ENCODE measurements at places on chromosomes 7 and 10.

DNA sequence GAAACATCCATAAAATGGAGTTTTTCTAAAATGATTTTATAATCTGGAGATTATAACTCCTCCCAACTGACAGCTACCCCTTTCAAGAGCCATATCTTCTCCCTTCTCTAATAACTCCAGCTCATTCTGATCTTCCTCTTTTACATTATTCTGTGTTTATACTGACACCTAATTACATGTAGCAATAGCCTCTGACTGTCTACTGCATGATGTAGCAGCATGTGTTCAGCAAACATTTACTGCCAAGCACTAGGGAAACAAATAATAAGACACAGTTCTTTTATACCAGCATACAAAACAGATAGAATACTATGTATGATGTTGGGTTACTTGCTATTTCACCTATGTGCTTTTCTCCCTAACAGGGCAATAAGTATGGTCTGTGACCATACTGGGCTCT is 20.7 kb downstream of the RBM28 start:
- DNase-seq = no peak

- no peak for DNase-seq
These were observed 37.5 kb downstream of the PTN start for GRCh38 chr7:137305901-137306621.

- no peak for DNase-seq
These were observed 10.3 kb downstream of the PNPLA8 start for GRCh38 chr7:108515630-108516029.

DNA sequence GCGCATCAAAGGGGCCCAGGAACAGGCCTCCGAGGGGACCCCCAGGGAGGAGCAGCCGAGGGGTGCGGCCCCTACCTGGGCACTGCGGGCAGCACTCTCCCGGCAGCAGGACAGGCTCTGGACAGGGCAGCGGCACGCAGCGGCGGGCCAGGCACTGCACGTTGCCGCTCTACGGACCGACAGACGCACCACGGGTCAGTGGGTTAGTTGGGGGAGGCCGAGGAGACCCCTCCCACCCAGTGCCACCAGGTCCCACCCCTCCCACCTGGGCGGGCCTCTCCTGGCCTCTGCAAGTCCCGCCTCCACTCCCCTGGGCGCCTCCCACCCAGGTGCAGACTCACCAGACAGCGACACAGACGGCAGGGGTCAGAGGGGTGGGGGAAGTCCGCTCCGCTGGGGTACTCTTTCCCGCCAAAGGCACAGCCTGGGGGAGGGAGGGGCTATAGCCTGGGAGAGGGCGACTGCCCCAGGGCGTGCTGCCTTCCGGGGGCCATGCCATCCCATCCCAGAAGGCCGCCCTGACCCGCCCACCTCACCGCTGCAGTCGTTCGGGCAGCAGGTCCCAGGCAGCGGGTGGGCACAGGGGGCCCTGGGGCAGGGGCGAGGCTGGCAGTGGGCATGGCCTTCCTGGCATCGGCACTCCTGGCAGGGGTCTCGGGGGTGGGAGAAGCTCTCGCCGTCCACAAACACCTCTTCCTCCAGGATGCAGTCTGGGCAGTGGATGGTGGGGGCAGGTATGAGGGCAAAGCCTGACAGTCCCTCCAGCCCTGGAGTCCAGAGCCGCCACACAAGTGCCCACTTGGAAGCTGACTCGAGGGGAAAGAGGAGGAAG is 19.2 kb downstream of the KCP start:
- no peak for DNase-seq

GRCh38 chr10:5585517-5586206 is 60.9 kb downstream of the CALML3 start:
- DNase-seq = no peak

GRCh38 chr7:513521-514166 is 6.0 kb downstream of the PDGFA start:
- no peak for DNase-seq

GRCh38 chr7:2583798-2584580 is 25.2 kb downstream of the IQCE start:
- DNase-seq = no peak

Data from RWPE1 (cell line).